ENCODE measurements at places on chromosomes 11 and 22. TPM values are rescaled to one million over a fixed set of nuclear protein-coding genes. Genes with fewer than 3 reads are reported as not detected.

- no peak for DNase-seq
Observed at GRCh38 chr11:125910226-125910849, 6.0 kb downstream of the DDX25 start.

DNA sequence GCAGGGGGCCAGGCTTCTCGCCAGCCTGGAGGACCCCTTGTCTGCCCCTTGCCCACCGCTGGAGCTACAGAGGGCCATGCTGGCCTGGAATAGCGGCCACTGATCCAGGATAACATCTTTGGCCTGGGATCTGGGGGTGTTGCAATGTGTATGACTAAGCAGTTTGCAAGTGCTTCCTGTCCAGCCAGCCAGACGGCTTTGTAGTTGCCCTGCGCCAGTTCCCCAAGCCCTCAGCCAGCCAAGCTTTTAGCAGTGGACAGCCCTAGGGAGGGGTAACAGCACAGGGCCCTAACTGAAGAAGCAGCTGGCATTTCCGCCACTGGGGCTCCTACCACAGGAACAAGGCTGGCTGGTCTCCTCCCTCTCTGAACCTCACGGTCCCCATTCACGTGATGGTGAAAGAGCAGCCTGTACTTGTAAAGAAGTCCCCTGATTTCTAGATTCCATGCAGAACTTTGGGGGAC, 32.1 kb downstream of the UQCR10 start:
- peak; percentile 94 for DNase-seq

DNA sequence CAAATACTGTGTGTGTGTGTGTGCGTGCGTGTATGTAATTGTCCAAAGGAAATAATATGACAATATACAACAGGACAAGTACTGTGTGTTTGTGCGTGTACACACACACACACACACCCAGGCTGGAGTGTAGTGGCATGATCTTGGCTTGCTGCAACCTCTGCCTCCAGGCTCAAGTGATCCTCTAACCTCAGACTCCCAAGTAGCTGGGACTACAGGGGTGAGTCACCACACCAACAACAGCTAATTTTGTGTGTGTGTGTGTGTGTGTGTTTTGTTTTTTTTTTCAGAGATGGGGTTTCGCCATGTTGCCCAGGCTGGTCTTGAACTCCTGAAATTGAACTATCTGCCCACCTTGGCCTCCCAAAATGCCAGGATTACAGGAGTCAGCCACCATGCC, 61.5 kb downstream of the NUP98 start:
- DNase-seq = no peak

Gene CD6
- 4.2 TPM for total RNA-seq

DNA sequence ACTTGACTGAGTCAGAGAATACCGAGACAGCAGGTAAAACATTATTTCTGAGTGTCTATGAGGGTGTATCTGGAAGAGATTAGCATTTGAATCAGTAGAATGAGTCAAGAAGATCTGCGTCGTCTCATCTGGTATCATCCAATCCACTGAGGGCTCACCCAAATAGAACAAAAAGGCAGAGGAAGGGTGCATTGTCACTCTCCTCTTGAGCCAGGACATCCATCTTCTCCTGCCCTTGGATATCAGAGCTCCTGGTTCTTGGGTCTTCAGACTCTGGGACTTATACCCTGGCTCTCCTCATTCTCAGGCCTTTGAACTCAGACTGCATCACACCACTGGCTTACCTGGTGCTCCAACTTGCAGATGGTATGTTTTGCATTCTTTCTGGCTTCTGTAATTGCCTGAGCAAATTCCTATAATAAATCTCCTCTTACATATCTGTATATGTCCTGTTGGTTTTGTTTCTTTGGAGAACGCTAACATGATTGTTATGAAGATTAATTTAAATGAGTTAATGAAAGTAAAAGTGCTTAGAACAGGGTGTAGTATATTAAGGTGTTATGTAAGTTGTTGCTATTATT, 49.3 kb downstream of the ME3 start:
- no peak for DNase-seq

DNA sequence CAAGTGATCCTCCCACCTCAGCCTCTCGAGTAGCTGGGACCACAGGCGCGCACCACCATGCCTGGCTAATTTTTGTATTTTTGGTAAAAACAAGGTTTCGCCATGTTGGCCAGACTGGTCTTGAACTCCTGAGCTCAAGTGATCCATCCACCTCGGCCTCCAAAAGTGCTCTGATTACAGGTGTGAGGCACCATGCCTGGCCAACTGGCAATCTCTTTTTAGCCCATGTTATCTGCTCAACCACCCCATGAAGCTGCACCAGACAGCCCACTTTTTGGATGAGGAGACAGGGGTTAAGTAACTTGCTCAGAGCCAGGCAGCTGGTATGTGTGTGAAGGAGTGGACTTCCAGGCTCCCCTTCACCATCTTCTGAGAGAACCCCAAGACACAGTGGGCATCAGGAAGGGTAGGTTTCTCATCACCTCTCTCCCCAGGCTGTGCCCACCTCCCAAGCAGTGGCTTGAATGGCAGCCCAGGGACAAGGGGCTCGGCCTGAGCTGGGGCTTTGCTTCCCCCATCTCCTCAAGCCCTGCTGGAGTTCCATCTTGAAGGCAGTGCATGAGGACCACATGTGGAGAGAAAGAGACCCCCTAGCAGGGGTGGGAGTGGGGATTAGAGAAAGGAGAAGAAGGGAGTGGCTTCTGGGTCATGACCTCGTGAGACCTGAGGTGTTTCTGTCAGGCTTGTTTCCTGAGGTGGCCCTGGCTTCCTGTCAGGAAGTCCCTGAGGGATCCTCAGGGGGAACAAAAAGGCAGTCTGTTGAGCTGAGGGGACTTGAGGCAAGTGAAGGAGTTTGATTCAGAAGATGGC, 87.5 kb upstream of the PARVA start:
- no peak for DNase-seq

DNA sequence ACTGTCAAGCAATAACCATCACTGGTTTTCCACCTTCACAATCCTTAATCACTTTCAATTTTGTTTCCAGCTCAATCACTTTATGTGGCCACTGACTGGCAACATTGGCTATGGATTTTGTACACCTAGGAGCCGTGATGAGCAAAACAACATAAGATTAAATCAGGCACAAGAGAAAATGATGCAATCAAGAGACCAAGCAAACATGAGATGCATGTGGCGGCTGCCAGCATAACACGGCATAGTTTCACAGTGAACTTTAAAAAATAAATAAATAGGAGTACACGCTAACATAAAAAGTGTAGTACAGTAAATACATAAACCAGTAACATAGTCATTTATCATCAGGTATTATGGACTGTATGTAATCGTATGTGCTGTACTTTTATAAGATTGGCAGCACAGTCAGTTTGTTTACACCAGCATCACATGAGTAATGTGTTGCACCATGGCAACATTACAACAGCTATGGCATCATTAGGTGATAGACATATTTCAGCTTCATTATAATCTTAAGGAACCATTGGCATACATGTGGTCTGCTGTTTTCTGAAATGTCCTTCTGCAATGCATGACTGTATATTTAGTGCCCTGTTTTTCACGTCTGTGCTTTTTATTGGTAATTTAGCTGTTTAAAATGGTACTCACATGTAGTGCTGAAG, 83.3 kb upstream of the PRDM11 start:
- no peak for DNase-seq
